Cortex of kidney (tissue), 1 donor: ENCODE measurements at places on chromosomes 4 and X.

- no peak for DNase-seq
Observed at GRCh38 chrX:2262668-2263055, 238.1 kb downstream of the DHRSX start.

GRCh38 chr4:71081192-71081591 is 87.7 kb downstream of the DCK start:
- no peak for DNase-seq

DNA sequence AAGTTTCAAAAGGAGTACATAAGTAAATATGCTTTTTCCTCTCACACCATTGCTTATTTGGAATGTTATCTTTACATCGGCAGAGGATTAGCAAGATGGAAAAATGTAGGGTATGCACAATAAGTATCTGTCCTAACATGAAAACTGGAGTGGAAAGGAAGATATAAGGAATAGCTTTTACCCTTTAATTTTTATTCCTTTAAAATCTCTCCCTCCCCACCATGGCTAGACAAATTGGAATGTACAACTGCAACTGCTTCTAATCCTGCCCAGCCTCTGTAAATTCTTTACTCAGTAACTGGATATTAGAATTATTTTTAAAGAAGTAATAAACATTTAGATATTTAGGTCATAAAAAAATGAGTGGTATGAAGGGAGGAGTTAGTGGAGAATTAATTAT is 171.5 kb downstream of the PCDH18 start:
- DNase-seq = no peak

- no peak for DNase-seq
Observed at GRCh38 chrX:25290132-25290531, 274.4 kb upstream of the ARX start.

DNA sequence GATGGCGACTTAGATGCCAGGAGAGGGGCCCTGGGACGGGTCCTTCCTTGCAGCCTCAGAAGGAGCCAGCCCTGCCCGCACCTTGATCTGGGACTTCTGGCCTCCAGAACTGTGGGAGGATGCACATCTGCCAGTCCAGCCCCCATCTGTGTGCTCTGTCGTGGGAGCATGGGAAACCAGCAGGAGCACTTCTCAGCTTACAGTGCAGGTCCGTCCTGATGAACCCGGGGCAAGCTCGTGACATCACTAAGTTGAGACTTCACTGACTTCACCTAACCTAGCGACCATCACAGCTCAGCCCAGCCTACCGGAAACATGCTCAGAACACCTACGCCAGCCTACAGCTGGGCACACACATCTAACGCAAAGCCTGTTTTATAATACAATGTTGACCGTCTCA is 38.1 kb downstream of the ABLIM2 start:
- DNase-seq = no peak

- DNase-seq = no peak
Observed at GRCh38 chr4:151314479-151314878, 10.9 kb downstream of the SH3D19 start.

DNA sequence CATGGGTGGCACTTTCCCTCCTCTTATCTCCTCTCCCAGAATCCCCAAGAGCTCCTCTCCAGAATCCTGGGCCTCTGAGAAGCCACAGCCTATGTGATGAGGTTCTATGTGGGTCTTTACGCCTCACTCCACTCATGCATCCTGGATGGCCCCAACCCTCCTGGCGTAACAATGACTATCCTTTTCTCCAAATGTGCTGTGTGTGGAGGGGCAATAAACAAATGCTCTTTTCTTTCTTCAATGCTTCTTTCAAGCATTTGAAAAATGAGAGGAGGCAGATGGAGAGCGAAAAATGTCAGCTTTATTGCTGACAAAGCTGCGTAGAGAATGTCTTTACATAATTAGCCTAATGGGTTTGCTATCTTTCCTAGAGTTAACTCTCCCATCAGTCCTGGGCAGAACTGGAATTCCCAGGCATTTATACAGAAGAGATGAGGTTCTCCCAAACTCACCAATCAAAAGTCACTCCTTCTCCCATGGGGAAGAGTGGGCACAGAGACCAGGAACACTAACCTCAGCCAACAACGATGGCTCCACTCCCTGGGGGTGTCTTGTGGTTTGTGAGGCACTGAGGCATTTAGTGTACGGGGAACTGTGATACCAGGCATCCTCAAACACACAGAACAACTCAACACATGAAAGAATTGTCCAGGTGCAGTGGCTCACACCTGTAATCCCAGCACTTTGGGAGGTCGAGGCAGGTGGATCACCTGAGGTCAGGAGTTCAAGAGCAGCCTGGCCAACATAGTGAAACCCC is 118.9 kb upstream of the SLC34A2 start:
- no peak for DNase-seq

GRCh38 chrX:1536712-1537030 is 314 bp downstream of the P2RY8 start:
- DNase-seq = no peak

- no peak for DNase-seq
Observed at GRCh38 chr4:168453146-168453545, 27.1 kb downstream of the DDX60L start.

DNA sequence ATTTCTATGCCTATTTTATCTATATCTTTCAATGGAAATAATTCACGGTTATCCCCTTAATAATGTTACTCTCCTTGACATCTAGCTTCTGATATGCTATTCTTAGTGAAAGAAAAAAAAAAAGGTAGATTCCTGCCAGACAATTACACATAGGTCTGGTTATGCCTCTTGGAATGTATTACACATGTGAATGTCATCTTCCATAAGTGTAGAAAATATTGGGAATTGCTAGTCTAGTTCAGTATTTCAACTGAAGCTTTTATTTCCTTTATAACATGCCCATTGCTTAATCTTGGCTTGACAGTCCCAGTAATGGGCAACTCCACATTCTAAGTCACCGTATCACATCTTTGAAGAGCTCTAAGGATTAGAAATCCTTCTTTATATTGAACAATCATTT is 25.4 kb upstream of the PPP1R2C start:
- DNase-seq = no peak

- no peak for DNase-seq
Observed at GRCh38 chrX:111857534-111858060, 18.4 kb upstream of the TRPC5OS start.

DNA sequence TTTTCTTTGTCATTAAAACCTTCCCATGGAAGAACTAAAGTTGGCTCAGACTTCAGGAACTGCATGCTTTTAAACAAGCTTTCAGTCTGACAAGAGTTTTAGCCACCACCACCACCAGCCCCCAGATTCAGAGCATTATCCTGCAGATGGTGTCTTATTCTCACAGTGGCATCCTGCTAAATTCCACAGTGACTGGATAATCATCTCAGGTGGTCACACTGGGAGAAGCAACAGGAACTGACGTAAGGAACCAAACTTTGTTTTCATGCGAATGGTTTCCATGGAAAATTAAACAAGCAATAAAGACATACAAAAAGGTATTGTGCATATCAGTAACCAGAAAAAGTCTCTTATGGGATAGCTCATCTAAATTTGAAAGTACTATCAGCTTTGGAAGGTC is 370.7 kb downstream of the FBXW7 start:
- no peak for DNase-seq

DNA sequence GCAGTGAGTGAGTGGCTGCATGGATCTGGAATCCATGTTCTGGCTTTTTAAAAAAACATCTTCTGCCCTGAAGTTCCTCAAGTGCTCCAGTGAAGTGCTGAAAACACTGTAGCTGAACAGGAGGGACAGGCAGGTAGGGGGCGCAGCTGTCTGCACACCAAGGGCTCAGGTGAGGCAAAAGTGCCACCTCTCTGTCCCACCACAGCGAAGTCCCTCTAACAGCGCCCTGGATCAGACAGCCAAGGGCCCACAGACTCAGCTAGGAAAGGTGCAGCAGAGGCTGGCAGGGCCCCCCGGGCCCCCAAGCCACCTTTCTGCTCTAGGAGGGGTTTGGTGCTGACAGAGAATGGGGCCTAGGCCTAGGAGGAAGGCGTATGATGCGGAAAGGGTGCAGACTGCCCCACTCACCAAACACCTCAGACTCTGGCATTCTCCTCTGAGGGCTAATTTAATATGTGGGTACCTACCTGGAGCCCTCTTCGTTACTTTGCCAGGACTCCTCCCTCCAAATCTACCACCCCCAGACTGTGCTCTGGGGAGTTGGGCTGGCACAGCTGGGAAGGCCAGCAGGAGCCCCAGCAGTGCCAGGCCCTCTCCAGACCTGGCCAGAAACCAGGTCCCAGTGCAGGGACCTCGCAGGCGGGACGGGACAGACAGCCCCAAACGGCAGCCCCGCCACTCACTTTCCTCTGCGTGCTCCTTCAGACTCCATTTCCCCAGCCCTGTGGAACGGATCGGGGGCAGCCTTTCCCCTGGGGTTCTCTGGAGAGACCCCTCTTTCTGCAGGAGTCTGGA is 73.7 kb downstream of the ENPP6 start:
- DNase-seq = no peak

GRCh38 chr4:139617702-139618490 is 47.7 kb upstream of the MGST2 start:
- DNase-seq = no peak

DNA sequence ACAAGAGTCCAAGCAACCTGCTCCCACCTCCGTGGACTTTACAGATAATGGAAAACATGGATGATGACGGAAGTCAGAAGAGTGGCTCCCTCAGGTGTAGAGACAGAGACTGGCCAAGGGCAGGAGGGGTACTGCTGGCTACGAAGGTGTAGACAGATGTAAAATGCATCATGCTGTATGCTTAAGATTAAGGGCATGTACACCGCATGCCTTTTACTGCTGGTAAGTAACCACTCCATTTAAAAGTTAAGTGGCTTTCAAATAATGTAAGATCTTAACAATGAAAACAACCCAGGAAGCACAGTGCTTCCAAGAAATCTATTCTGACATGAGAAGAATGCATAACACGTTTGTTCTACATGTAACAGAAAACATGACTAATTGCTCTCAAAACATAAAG is 76.9 kb upstream of the FAM9B start:
- no peak for DNase-seq

DNA sequence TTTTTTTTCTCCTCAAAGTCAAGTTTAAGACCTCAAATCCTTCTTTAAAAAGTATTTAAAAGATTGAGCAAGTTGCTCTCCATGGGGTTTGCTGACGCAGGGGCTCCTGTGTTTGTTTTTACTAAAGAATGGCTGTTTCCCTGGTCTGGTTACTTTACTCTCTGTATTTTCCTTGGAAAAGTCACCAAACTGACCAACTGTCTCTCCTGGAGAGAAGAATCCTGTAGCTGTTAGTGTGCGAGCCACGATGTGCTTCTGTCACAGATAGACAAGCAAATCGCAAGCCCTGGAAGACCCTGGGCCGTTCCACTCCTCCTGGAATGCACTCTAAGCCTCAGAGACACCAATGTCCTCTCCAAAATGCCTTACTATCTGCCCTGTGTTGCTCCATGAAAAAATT is 212.1 kb downstream of the CHIC2 start:
- DNase-seq = no peak

DNA sequence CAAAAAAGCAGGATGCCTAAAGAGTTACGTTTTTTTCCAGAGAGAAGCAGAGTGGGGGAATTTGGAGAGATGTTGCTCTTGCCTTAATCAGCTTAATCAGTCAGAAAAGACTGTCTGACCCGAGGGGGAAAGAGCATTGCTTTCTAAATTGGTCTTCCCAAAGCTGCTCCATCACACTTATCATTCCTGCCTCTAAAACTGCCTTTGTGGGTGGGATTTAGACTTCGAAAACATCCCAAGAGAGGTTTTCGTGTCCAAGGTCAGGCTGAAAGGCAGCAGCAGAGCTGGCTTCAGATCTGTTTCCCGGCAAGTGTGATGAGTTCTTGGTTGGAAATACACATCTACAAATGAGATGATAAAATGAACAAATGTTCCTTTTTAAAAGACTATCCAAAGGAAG is 155.2 kb downstream of the SH2D1A start:
- DNase-seq = no peak

DNA sequence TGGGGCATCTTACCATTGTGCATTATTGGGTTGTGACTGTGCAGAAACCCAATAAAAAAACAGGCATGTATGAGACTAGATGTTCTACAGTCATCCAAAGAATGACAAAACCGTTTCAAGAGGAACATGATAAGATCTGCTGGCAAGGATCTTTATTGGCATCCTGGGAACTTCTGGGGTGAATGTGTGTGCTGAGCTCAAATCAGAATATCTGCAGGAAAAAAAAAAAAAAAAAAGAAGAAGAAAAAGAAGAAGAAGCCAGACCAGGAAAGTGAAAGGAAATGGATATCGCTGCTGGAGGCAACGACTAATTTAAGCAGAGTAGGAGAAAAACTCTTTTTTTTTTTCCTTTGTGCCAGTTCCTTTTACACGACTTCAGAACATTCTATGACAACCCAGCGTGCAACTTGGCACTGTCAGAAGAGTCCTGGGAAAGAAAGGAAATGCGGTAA is 484.2 kb upstream of the BOD1L1 start:
- no peak for DNase-seq

DNA sequence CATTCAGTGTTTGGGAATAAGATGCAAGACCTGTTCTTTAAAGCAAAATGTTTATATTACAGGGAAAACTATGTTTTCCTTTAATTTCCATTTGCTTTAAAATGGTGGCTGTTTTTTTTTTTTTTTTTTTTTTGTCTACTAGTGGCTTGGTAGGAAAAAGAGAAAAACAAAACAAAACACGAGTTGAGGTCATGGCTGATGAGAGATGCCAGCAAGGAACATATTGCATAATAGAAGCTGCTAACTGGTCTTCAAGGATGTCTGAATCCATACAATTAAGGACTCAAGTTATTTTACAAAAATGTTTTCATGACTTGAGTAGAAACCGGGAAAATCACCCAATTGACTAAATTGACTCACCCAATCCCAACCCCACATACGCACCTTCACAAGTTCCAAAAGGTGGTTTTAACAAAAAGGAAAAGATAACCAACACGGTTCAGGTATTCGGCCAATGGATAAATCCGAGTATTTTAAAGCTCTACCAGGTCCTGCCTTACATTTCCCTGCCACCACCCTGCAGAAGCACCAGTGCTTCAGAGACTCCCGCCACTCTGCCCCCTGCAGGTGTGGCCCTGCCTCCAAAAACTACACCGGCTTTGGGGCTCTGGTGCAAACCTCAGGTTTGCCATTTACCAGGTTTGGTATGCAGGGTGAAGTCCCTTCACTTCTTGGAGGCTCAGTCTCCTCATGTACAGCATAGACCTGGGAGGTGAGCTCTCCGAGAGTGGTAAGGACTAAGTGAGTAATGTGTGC is 27.1 kb downstream of the PIR start:
- no peak for DNase-seq

DNA sequence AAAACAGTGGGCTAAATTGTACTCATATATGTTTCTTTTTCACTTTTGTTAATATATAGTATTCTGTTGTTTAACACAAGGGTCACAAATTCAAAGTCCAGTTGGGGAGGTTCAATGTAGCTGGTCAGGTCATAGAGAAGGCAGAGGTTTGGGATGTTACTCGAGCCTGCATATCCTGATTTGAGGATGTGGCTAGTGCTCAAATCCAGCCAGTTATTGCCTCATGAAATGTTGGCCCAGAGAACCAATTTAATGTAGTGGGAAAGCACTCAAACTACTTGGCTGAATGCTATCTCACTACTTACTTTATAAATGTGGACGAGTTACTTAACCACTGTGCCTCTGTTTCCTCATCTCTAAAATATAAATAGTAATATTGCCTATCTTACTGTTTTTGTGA is 12.5 kb downstream of the USO1 start:
- DNase-seq = no peak
